ENCODE measurements at places on chromosomes 1 and 21. TPM values are rescaled to one million over a fixed set of nuclear protein-coding genes. Genes with fewer than 3 reads are reported as not detected.

The E2F2 gene
- total RNA-seq: 0.36 TPM

The CFHR2 gene
- total RNA-seq: not detected

The HSD3B2 gene
- total RNA-seq: not detected

The HES2 gene
- not detected for total RNA-seq
